OCI-LY7 (cell line): ENCODE measurements at places on chromosomes 12 and 14. TPM values are rescaled to one million over a fixed set of nuclear protein-coding genes. Genes with fewer than 3 reads are reported as not detected.

Gene DUSP16
- 6.7 and 11.8 TPM in 2 replicates for total RNA-seq

Gene KRT4
- total RNA-seq: not detected in 2 replicates

Gene CNPY2
- 80.2 and 85.5 TPM in 2 replicates for total RNA-seq

Gene LMO3
- 10.6 and 14.5 TPM in 2 replicates for total RNA-seq

Gene CHGA
- 0.57 TPM in 1 of 2 replicates, not detected in the other for total RNA-seq

Gene KLRB1
- not detected in 2 replicates for total RNA-seq

Gene FGF6
- not detected in 2 replicates for total RNA-seq

Gene MAX
- 91.2 and 94.1 TPM in 2 replicates for total RNA-seq

Gene KRT85
- total RNA-seq: not detected in 2 replicates
